ENCODE measurements at places on chromosomes 11 and 22.

DNA sequence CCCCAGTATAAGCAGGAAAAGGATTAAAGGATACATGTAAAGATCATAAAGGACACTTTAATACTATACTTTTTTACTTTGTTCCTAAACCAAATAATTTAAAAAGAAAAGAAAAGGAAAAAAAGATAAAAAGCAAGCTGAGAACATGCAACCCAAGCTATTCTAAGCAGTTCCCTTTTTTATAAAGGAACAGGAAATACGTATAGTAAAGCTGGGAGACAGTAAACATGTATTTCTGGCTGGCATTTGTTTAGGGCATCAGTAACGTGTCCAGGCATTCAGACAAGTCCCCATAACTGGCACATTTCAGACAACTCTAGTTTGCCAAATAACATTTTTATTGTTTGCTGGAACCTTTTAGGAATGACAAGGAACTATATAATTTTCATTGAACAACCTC is 24.9 kb downstream of the BCO2 start:
- no peak for DNase-seq

- DNase-seq = no peak
Measured at GRCh38 chr22:39661842-39662685, 91.5 kb downstream of the CACNA1I start.

- no peak for DNase-seq
Measured at GRCh38 chr22:41417622-41418390, 28.8 kb downstream of the TOB2 start.

DNA sequence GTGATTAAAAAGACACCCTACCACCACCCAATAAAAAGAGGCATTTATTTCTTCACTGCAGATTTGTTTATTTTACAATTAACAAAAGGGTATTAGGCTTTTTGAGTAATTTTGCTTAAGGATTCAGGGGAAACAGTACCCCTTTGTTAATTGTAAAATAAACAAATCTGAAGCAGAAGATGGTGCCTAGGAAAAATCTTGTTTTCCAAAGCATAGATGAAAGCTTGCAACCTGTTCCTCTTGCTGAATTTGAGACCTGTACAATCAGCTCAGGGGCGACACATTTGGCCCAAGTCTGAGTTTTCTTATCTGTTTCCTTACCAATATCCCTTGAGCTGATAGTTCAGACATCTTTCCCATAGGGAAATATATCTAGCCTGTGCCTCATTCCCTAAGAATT is 171.9 kb downstream of the GRIA4 start:
- DNase-seq = no peak

DNA sequence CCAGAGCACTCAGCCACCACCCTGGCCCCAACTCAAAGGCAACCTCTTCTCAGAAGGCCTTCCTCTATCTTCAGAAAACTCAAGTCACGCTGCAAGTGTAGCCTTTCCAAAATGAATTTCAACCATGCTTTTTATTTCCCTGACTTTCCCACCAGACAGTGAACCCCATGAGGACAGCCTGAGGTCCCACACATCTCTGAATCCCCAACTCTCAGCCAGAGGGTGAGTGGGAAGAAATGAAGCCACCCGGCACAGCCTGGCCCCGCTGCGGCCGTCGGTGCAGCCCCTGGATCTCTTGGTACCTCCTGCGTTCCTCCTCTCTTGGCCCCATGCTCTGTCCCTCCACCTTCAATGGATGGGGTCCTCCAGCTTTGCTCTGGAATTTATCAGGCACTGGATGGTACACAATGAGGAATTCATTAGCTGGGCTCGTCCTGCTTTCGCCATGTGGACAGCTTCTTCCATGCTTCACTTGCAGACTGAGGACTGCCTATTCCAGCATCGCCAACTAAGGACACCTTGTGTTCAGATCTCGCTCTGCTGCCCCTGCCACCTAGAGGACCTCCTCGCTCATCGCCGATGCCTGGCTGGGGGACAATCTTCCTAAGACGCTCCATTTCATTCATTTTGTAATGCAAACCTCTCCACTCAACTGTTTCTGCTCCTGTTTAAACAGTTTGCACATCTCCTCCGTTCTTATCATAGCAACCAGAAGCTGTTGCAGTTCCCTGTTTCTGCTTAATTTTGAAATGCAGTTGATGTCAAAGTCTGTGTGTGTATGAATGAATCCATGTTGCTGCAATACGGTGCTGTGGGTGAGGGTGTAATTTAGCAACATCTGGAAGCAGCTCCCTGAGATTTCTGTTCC is 672.1 kb downstream of the TBC1D22A start:
- no peak for DNase-seq

- DNase-seq = no peak
Measured at GRCh38 chr11:35155677-35156076, 16.7 kb downstream of the CD44 start.

- no peak for DNase-seq
Measured at GRCh38 chr11:91081440-91082043, 858.7 kb upstream of the CHORDC1 start.

DNA sequence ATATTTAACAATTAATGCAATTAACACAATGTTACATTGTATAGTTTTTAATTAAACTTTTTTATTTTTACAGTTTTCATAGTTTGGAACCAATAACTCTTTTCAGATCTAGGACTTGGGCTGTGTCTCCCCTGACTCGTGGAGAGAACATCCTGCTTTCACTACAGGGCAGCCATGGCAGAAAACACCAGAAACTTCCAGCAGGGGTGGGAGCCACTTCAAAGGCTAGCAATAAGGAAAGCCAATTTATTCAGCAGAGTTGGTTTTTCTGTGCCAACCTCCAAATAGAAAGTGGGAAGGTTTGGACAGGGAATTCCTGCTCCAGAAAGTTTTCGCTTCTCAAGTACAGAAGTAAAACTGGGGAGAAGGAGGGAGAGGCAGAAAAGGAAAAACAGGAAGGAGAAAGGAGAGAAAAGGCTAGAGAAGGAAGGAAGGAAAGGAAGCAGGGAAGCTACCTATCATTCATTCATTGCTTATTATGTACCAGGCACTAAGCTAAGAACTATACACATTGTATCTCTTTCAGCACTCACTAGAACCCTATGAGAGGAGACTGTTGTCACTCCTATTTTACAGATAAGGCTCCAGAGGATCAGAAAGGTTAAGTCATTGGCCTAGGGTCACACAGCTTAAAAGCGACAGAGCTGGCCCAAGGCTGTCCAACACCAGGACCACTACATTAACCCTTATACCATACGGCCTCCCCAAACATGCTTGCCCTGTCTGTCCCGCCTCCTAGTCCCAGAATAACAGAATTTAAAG is 54.8 kb upstream of the CREB3L1 start:
- DNase-seq = no peak

- no peak for DNase-seq
Measured at GRCh38 chr22:50581031-50581949, 1.4 kb downstream of the CHKB start.

DNA sequence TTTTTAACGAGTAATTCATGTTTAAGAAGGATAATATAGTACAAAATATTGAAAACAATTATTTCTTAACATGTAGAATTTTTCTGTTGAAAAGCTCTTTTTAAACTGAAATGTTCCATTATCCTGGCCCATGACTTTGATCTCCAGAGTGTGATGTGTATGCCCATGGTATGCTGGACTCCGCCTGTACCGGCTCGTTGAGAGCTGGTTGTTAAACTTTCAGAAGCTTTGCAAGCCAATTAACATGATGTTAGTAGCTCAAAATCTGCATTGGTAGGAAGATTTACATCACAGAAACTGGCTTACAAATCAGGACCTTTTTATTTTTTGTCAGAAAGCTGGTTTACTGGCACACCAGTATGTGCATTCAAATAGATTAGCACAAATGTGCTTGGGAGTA is 15.0 kb downstream of the SIK2 start:
- no peak for DNase-seq

DNA sequence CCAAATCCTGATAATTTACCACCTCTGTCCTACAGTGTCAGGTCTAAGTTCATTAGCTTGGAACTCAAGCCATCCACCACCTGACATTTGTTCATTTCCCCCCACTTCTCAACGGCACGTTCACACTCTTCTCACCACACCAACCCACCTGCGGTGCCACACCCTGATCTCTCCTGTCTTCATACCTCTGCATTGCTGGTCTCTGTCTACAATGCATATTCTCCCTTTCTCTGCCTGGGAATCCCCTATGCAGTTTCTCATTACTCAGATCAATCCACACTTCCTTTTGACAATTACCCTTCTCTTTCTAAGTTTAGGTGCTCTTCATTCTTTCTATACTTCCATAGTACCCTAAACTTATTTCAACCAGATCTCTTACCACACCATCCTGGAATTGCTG is 20.4 kb upstream of the EMSY start:
- DNase-seq = no peak

- DNase-seq = no peak
Measured at GRCh38 chr11:60378354-60378753, at the start of gene MS4A7. MS4A7 (plus strand) TSS chr11:60378532; CDS start chr11:60383142, 4,610 bp downstream.

DNA sequence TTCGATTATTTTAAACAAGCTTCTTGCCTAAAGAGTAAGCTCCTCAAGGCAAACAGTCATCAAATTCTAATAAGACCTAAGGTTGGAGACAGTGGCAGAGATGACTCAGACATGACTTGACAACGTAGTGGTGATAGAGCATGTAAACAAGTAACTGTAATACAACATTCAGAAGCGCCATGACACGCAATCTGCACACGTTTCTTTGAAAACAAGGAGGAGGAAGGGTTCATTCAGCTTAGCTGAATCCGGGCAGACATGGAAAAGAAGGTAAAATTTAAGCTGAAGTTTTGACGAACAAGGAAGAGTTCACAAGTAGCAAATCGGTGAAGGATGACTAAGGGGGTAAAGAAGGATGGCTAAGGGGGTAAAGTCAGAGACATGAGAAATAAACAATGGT is 152.4 kb upstream of the ZC3H12C start:
- no peak for DNase-seq

DNA sequence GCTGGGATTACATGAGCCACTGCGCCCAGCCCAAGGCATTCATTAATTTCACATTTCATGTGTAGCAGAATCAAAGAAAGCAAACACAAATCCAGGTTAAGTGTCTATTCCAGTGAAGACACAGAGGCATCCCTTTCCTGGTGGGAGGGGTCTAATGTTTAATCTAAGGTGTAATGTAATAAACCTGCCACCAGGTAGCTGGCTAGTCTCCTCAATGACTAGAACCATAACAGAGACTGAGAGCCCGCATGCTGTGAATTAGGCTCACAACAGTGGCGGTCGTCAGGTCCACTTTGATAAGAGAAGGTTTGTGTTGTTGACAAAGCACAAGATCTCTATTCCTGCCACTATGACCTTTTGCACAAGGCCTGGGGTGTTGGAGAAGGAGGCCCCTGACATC is 64.2 kb upstream of the ADA2 start:
- no peak for DNase-seq

DNA sequence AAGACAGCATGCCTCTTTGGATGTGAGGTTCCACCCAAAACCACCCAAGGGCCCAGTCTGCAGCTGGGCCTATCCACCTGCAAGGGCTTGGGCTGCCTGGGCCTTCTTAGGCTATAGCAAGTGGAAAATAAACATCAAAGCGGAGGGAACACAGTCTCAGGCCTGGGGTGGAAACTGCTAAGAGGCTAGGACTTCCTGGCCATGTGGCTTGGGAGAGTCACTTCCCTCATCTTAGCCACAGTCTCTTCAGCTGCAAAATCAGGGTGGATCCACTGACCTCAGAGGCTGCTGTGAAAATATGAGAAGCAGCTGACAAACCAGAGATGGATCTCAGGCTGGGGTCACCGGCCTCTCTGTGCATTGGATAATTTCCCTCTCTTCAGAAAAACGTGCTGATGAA is 30.6 kb upstream of the TFIP11 start:
- DNase-seq = no peak

GRCh38 chr11:2867722-2868505 is 17.7 kb downstream of the CDKN1C start:
- no peak for DNase-seq

GRCh38 chr11:35065566-35065965 is 73.4 kb upstream of the CD44 start:
- DNase-seq = no peak

GRCh38 chr11:64726211-64726641 is 3.2 kb upstream of the NRXN2 start:
- DNase-seq = no peak

GRCh38 chr11:113351068-113351450 is 36.5 kb upstream of the ANKK1 start:
- no peak for DNase-seq

- no peak for DNase-seq
Measured at GRCh38 chr11:62614275-62614674, 1.2 kb downstream of the ROM1 start.

- DNase-seq = no peak
Measured at GRCh38 chr22:24871611-24872205, 65.7 kb downstream of the SGSM1 start.
